Lung microvascular endothelial cell (primary cell): ENCODE measurements at places on chromosomes 6 and 20.

DNA sequence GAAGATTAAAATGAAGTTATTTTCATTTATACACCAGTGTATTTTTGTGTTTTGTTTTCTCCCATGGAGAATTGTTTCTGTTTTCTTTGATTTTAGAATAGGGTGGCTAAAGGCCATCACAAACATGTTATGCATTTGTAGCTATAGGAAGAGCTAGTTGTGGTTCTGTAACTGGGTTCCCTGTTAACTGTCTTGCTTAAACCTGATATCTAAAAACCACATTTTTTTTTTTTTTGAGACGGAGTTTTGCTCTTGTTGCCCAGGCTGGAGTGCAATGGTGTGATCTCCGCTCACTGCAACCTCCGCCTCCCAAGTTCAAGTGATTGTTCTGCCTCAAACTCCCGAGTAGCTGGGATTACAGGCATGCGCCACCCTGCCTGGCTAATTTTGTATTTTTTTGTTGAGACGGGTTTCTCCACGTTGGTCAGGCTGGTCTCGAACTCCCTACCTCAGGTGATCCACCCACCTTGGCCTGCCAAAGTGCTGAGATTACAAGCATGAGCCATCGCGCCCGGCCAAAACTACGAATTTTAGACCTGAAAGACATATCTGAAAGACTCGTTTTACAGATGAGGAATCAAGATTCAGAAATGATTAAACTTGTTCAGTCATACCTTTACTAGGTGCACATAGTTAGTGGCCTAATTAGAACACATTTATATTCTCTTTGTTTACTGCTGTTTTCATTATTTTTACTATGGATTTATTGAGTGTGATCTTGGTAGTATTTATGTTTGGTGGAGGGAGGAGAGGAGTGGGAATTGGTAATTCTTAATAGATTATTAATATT is 18.0 kb downstream of the SCAF8 start:
- no peak for DNase-seq

GRCh38 chr20:57326667-57327455 is 2.7 kb upstream of the SPO11 start:
- no peak for DNase-seq

DNA sequence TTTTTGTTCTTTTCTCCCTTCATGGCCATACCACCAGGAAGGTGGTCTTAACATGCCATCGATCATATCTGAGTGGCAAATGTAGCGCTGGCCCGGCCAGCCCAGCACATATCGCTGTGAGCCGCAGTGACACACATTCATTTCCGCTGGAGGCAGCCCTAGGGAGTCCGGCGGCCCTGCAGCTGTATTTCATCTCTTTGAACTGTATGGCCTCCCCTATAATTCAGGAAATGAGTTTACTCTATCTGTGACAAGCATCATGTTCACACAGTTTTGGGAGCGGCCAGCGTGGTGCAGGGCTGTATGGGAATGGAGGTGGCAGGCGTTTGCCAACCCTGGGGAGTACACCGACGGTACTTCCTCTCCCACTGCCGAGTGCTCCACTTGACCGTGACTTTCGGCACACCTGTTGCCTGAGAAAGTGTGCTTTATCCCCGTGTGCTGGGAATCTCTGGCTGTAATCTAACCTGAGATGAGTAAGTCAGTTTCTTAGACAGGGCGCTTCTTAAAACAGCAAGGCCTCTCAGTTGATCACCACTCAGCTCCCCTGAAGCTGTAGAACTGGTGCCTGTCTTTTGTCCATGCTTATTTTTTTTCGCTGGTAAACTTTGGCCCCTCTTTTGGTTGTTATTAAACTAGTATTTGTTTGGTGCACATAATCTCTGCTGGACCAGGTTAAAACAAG is 257.1 kb upstream of the TAB2 start:
- DNase-seq: peak; percentile 65

GRCh38 chr6:84801250-84801649 is 36.9 kb upstream of the TBX18 start:
- DNase-seq: no peak

GRCh38 chr20:33859157-33859695 is 48.1 kb downstream of the CHMP4B start:
- DNase-seq: peak; percentile 29

GRCh38 chr20:45780159-45780558 is 11.5 kb downstream of the WFDC3 start:
- no peak for DNase-seq
